CD4-positive, alpha-beta T cell treated with Interleukin-2 at 100 ng/mL for 4 hours (primary cell): ENCODE measurements at places on chromosomes 1 and 21.
A peak's percentile ranks its signal among the peaks of the same experiment; 100 is the strongest.

DNA sequence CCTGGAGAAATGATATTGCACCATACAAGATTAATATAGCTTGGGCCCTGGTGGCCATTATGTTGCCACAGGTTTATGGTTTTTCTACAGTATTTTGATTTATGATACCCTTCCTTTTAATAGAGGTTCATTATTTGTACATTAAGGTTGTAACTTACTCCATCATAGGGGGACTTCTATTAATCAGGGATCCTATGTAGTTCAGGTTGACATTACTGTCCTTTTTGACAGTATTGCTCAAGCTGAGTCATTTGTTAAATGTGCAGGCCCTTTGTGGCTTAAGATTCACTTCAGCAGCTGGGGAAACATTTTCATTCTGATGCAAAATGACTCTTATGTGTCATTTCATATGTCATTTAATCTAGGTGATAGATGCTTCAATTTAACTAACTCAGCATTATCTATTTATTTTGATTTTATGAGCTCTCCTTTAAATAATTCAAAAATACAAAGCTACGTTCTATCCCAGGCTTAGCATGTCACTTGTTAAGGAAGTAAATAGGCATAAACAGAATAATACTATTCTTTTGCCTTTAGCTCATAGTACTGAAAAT lies 686.9 kb upstream of the NCAM2 start:
- DNase-seq = no peak

DNA sequence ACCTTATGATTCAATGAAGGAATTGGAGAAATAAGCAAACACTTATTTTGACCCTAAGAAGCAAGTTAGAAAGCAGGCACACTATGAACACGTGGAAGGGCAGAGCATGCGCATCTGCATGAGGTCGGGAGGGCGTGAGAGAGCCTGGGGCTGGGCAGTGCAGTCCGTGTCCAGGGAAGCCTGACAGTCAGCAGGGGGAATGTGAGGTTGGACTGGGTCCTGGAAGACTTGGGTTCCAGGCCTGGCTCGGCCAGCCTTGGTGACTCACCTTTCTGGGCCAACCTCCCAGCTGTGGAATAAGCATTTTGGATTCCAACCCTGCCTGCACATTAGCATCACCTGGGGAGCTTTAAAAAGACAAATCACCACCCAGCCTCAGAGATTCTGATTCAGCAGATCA lies 26.6 kb upstream of the LMX1A start:
- DNase-seq = no peak

DNA sequence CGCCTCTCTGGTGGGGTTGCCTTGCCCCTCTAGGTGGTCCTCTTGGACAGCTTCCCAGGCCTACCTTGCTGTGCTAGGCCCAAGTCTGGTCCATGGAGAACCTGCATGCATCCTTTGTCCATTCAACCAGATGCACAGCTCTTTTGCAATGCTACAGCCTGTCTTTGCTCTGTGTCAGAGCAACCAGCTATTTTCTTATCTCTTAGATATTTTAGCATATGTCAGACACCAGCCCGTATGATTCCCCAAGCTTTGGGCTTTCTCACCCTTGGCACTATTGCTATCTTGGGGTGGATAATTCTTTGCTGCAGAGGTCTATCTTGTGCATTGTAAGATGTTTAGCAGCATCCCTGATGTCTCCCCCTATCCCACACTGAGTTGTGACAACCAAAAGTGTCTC lies 32.3 kb downstream of the TNN start:
- no peak for DNase-seq

- DNase-seq = no peak
Observed at GRCh38 chr1:226335661-226336060, 26.7 kb upstream of the LIN9 start.

- peak; percentile 47 for DNase-seq
Observed at GRCh38 chr1:25631750-25632485, 15.3 kb downstream of the MAN1C1 start.

DNA sequence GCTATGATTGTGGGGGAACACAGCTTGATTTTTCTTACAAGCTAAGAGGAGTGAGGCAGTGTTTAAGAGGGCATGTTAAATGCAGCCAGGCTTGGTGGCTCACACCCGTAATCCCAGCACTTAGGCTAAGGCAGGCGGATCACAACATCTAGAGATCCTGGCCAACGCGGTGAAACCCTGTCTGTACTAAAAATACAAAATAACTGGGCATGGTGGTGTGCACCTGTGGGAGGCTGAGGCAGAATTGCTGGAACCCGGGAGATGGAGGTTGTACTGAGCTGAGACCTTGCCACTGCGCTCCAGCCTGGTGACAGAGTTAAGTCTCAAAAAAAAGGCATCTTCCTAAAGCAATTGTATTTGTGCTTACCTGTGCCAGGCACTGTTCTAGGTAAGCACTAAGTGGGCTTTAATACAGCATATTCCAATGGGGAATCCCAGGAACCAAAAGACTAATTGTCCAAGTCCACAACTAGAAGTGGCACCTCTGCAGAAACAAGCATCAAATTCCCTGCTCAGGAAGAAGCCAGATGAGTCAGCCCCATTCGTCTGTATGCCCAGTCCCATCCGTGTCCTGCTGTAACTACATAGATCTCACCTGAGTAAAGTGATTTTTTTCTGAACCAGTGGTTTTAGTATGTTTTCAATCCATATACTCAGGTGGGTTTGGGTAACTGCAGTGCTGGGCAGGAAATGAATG lies 4.6 kb downstream of the RCC1 start:
- DNase-seq = no peak

- no peak for DNase-seq
Observed at GRCh38 chr1:173495609-173496267, 18.6 kb downstream of the PRDX6 start.

GRCh38 chr1:98896711-98897445 lies 107.8 kb downstream of the PLPPR5 start:
- DNase-seq = no peak

DNA sequence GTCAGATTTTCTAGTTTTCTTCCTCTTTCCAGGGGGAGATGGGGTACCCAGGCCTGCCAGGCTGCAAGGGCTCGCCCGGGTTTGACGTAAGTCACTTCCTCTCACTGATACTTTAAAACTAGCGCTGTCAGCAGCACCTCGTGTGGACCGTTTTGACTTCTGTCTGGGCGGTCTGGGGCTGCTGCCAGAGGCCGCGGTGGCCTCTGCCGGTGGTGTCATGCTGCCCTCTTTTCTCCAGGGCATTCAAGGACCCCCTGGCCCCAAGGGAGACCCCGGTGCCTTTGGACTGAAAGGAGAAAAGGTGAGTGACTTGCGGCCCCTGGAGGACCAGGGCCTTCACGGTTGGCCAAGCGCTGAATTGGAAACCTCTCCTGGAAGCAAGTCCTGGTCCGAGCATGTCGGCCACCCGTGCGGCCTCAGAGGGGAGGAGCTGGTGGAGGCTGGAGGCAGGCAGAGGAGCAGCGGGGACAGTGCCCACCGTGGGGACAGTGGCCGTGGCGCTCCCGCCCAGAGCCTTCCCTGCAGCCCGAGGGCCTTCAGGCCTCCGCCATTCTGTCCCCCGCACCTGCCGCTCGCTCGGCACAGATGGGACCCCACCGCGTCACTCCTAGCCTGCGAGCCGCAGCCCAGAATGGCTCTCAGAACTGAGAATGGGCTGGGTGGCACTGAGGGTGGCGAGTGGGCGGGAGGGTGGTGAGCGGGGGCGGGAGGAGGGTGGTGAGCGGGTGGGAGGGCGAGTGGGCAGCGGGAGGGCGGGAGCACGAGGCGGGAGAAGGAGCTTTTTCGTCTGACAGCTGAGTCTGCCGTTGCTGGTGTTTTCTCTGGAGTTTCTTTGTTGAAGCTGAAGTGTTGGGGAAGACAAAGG lies 9.4 kb downstream of the COL6A1 start:
- no peak for DNase-seq
